ENCODE measurements at places on chromosomes 3 and 15. TPM values are rescaled to one million over a fixed set of nuclear protein-coding genes. Genes with fewer than 3 reads are reported as not detected.

Gene KCNH8
- total RNA-seq: under 0.01 TPM

Gene C2CD4B
- total RNA-seq: 58.1 TPM

Gene CCDC54
- total RNA-seq: not detected

Gene GMNC
- 0.29 TPM for total RNA-seq

Gene TPRA1
- 31.0 TPM for total RNA-seq

Gene GRM7
- under 0.01 TPM for total RNA-seq

Gene LRRIQ4
- total RNA-seq: 0.19 TPM

Gene CXCR6
- total RNA-seq: not detected

All from vein endothelial cell (primary cell).